ENCODE measurements at places on chromosomes 12 and 14.

DNA sequence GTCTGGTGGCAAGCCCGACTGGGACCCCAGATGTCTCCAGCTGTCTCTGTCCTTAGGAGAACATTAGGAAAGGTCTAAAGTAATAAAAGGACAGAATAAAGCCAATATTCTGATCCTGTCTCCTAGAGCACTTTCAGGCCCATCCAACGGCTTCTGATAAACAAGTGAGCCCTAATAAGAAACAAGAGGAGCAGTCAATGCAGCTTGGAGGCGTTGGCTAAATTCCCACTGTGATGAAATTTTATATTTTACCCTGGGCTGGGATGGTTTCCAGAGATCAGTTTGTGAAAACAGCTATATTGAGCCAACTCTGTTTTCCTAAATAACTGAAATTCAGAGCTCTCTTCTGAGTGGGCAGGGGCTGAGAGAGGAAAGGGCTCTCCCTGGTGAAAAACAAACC is 55.5 kb upstream of the SRRM4 start:
- DNase-seq = no peak

- DNase-seq = no peak
Measured at GRCh38 chr12:54012631-54013409, 4.0 kb downstream of the HOXC8 start.

DNA sequence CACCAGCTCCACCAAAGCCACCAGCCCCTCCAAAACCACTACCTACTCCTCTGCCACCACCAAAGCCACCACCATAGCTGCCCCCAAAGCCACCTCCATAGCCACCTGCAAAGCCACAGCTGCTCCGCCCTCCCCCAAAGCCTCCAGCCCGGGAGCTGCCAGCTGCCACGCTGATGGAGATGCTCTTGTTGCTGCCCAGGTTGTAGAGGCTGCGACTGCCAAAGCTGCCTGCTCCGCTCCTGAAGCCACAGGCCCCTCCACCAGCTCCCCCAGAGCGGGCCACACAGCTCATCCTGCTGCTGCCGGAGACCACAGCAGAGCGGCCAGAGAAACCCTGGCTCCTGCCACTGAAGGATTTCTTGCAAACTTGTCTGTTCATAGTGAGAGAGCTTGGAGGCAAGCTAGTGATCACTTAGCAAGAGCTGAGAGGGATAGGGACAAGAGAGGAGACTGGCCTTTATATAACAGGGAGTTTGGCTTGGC is at the start of gene KRT76:
Gene KRT76, minus strand, starts transcription at position 433 of the 483 bp plus-strand sequence. Its CDS starts 54 bp downstream, at position 379.
- DNase-seq = no peak

DNA sequence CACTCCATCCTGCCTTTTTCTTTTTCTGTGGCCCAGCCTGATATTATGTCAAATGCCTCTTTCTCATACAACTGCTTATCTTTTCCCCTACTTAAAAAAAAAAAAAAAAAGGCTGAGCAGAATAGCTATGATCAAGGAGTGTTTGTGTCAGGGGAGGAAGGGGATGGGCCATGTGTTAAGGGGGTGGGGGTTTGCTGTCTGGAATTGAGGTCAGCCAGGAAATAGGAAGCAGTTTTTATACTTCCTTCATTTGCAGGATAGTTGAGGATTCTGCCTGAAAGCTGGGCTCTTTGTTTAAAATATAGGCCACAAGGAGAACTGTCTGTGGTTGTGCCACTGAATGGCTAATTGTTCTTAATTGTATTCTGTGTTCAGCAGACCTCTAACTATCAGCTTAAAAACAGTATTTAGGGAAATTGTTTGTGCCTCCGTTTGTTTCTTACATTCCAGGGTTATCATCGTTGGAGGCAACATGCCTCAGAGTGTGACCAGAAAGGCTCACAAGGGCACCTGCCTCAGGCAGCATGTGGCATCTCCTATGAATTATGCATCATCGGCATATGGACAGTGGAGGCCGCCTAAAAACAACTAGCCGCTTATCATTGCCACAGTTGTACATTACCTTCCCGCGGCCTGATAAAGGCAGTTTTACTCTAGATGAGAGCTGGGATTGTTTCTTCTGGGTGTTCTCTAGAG is 96.0 kb downstream of the SRGAP1 start:
- no peak for DNase-seq

DNA sequence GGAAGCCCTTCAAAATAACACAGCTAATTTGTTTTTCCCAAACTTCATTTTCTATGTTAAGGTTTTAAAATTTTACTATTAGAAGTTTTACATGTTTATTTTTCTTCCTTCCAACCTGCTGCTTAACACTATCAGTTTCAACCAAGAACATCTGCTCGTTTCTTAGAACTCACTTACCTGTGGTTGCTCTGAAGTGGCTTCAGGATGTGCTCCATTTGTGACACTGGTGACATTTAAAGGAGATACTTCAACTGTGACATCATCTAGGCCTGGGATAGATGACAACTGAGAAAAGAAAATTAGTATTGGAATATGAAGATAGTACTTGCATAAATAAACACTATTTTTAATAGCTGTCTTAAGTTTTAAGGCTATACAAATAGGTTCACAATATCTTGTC is 17.9 kb downstream of the WASHC3 start:
- DNase-seq = no peak

DNA sequence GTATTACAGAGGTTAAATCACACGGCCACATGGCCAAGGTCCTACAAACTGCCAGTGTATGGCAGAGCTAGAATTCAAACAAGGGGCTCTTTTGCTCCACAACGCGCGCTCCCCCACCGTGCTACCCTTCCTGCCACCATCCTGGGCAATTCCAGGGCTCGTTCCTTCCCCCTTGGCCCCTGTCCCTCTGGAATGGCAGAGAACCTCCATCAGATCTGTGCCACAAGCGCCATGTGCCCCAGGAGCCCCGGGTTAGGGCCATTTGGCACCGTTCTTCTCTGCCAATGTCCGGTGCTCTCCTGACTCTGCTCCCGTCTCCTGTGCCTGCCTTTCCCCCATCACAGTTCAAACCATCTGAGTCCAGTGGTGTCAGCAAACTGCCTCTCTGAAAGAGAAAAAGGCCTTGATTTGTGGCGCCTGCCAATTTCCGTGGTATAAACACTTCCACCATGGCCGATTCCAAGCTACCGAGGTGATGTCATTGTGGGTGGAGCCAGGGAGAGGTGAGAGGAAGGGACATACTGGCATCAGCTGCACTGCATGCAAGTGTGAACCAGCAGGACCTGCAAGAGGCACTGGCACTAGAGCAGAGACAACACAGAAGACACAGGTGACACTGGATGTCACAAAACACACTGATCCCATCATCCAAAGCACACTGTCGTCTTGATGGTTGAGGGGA is 163.1 kb downstream of the CALM1 start:
- DNase-seq = no peak

- no peak for DNase-seq
Measured at GRCh38 chr12:6547987-6548386, 7.9 kb downstream of the IFFO1 start.

GRCh38 chr12:62629413-62629812 is 162.8 kb downstream of the MON2 start:
- DNase-seq = no peak

GRCh38 chr14:65840118-65840751 is 427.7 kb downstream of the FUT8 start:
- no peak for DNase-seq

GRCh38 chr14:55410876-55411275 is 754 bp downstream of the ATG14 start:
- DNase-seq = no peak

GRCh38 chr14:21846227-21846885 is 172.7 kb upstream of the OR4E1 start:
- DNase-seq = no peak

DNA sequence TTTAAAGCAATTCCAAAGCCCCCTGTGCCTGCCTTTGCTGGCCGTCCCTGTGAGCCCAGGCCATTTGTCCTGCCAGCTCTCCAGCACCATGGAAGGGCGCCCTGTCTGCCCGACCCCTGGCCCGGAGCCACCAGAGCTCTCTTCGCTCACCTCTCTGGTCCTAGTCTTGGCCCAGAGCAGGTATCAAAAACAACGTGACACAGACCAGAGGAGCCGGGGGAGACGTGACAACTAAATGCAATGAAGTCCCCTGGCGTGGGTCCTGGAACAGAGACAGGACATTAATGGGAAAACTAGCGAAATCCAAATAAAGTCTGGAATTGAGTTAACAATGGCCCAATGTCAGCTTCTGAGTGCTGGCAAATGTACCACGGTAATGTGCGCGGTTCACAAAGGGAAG is 83.2 kb upstream of the DIO3 start:
- DNase-seq = no peak

DNA sequence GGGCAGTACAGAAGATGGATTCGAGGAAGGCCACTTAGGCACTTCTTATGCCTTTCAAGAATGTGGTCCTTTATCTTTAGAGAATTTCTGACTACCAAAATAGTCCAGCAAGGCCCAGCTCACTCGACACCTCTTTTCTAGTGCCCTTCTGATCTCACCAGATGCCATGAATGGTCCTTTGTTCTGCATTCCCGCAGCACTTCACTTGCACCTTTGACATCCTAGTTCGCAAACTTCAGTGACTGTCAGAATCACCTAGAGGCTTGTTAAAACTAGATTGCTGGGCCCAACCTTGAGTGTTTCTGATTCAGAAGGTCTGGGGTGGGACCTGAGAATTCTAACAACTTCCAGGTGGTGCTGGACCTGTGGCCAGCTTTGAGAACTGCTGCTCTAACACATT is 56.7 kb downstream of the PKP2 start:
- no peak for DNase-seq

GRCh38 chr14:24360281-24360680 is 7.7 kb upstream of the NFATC4 start:
- DNase-seq = no peak

DNA sequence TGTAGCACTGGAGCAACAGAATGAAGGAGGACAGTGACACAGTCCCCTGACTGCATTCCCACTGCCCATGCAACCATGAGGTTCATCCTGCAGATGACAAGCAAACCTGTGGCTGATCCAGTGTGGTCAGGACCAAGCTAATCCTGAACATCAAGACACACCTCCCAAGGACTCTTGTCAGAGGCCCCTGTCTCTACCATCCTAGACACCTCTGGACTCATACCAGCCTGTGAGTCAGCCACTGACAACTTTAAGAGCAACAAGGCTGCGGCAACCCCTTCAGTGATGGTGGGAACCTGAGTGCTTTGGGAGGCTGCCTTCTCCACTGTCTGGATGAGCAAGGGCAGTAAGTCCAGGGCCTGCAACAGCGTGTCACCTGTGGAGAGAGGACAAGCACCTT is 24.6 kb downstream of the GCN1 start:
- DNase-seq = no peak

GRCh38 chr12:57105011-57105753 is 6.0 kb downstream of the STAT6 start:
- no peak for DNase-seq

- DNase-seq = no peak
Measured at GRCh38 chr12:115313929-115314328, 630.0 kb upstream of the TBX3 start.

- DNase-seq = no peak
Measured at GRCh38 chr12:70443062-70443673, 77.1 kb downstream of the KCNMB4 start.

GRCh38 chr12:3833670-3834310 is 39.4 kb downstream of the PARP11 start:
- DNase-seq = no peak

DNA sequence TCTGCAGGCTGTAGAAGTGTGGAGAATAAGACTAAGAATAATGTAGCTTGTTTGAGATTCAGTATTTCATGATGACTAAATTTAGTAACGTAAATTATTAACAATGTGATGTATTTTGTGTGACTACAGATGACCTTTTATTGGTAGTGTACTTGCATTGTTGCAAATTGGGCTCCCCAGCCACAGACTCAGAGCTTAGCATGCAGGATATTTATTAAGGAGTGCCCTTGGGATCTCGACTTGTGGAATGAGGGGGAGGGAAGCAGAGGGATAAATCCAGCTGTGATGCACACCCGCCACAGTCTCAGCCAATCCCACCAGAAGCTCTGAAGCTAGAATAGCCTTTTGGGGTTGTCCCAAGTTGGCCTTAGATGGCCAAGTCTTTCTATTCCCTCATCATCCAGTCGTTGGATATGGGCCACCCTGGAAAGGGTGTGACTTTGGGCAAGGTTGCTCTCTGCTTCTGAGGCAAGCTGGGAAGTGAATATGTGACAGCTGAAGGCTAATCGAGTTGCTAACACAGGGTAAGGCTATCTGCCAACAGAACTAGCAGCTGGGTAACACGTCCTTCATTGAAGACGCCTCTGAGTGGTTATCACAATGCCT is 42.1 kb upstream of the USP44 start:
- no peak for DNase-seq

GRCh38 chr12:71888521-71888920 is 49.0 kb downstream of the TBC1D15 start:
- no peak for DNase-seq

DNA sequence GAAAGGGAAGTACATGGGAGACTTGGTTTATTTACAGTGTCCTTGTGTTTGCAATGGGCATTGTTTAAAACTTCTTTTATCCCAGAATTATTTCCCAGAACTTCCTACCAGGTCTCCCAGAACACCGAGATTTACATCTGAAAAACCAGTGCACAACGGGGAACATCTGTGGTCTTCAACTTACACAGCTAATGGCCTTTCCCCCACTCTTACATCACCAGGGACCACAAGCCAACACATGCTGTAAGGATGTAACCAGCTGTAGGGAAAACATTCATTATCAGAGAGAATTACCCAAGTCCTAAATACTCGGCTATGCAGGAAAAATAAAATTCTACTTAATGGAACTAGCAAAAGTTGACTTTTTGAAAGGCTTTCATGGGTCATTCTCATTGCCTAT is 267.6 kb downstream of the DUSP6 start:
- no peak for DNase-seq

- DNase-seq = no peak
Measured at GRCh38 chr12:111488271-111488670, 82.5 kb downstream of the SH2B3 start.

GRCh38 chr14:69299286-69300035 is 39.5 kb downstream of the GALNT16 start:
- no peak for DNase-seq

DNA sequence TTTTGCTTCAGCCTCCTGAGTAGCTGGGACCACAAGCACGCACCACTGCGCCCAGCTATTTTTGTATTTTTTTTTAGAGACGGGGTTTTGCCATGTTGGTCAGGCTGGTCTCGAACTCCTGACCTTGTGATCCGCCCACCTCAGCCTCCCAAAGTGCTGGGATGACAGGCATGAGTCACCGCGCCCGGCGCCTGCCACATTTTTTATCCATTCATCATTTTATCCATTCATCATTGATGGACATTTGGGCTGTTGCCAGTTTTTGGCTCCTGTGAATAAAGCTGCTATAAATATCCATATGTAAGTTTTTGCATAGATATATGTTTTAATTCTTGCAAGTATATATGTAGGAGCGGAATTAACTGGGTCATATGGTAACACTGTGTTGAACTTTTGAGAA is 79.5 kb downstream of the DAAM1 start:
- no peak for DNase-seq

DNA sequence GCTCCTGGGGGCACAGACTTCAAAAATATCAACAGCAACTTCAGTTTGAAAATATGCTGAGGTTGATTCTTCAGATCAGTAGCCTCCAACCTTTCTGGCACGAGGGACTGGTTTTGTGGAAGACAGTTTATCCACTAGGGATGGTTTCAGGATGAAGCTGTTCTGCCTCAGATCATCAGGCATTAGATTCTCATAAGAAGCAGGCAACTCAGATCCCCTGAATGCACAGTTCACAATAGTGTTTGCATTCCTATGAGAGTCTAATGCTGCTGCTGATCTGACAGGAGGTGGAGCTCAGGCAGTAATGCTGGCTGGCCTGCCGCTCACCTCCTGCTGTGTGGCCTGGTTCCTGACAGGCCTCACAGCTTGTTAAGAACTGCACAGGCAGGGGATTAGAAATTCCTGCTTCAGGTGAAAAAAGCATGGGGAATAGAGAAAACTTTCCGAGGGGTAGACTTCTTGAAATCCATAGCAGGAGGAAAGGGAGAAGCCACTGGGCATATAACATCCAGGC is 12.8 kb downstream of the EPYC start:
- DNase-seq = no peak
